ENCODE measurements at places on chromosomes 1 and 21.
A peak's percentile ranks its signal among the peaks of the same experiment; 100 is the strongest.

DNA sequence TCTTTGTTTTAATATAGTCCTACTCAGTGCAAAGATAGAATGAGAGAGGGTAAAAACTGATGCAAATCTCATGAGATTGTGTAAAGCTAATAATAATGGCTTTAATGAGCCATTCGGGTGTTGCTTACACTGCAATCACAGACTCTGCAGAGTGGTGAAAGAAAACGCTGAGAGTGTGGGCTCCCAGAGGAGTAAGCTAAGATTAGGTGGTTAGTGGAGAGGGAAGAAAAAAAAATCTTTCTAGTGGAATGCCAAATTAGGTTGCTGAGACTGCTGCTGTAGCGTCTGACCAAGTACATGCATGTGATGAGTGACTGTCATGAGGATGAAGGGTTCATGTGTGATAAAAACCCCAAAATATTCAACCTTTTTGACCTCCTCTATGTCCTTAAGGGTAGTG is 645.9 kb upstream of the ADGRL4 start:
- no peak overlapping the region for H3K27ac ChIP-seq
- no peak for DNase-seq
- H3K4me3 ChIP-seq: no peak overlapping the region

DNA sequence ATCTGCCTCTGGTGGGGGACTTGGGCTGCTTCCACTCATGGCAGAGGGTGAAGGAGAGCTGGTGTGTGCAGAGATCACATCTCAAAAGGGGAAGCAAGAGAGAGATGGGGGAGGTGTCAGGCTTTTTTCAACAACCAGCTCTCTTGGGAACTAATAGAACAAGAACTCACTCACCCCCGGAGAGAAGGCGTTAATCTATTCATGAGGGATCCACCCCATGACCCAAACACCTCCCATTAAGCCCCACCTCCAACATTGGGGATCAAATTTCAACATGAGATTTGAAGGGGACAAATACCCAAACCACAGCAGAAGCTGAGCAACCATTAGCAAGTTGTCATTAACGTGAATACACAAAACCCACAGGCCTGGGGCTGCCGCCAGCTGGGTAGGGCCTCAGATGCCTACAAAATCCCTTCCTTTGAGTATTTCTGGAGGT is 12.0 kb upstream of the VWA5B1 start:
- H3K4me1 ChIP-seq: no peaks in the 10 kb centered on the region
- no peak for DNase-seq
- peaks cover 15% of the 10 kb centered on the region for H3K27me3 ChIP-seq

GRCh38 chr21:35697321-35697808 is 363.0 kb downstream of the SETD4 start:
- no peak overlapping the region for H3K4me3 ChIP-seq
- H3K36me3 ChIP-seq: no peaks in the 10 kb centered on the region
- H3K4me1 ChIP-seq: no peaks in the 10 kb centered on the region
- no peak overlapping the region for H3K27ac ChIP-seq
- DNase-seq: no peak

- H3K27ac ChIP-seq: peak overlapping the region; percentile 48
- H3K36me3 ChIP-seq: no peaks in the 10 kb centered on the region
- no peak for DNase-seq
- no peaks in the 10 kb centered on the region for H3K4me1 ChIP-seq
Observed at GRCh38 chr1:64328193-64328592, 124.8 kb downstream of the UBE2U start.

DNA sequence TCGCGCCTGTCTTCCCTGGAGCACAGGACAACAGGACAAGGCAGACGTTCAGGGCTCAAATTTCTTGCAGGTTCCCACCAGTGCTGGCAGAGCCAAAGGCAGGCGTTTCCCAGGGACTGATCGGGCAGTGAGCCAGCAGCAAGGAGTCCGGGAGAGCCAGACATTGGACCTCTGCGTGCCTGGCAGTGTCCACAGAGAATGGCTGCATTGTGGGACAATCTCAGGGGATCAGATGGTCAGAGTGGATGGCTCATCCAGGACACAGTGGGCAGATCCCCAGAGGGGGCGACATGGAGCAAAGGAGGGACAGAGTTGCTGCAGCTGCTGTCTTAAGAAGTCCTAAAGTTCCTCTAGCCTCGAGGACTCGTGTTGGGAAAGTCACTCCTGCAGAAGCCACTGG is 4.6 kb downstream of the TMEM63A start:
- H3K4me1 ChIP-seq: peaks cover 36% of the 10 kb centered on the region
- H3K36me3 ChIP-seq: no peaks in the 10 kb centered on the region
- no peaks in the 10 kb centered on the region for H3K27me3 ChIP-seq
- no peak for DNase-seq

- peak overlapping the region; percentile 74 for H3K27ac ChIP-seq
- no peak for DNase-seq
- H3K4me3 ChIP-seq: peak overlapping the region; percentile 30
- H3K27me3 ChIP-seq: no peaks in the 10 kb centered on the region
- peaks cover 74% of the 10 kb centered on the region for H3K4me1 ChIP-seq
- H3K36me3 ChIP-seq: peaks cover 3% of the 10 kb centered on the region
Observed at GRCh38 chr1:26701266-26701994, 5.6 kb downstream of the ARID1A start.

- DNase-seq: no peak
- peak overlapping the region; percentile 82 for H3K4me3 ChIP-seq
- H3K27ac ChIP-seq: peak overlapping the region; percentile 99
Observed at GRCh38 chr1:155974208-155975115, 3.9 kb downstream of the ARHGEF2 start.

- no peaks in the 10 kb centered on the region for H3K36me3 ChIP-seq
- no peak overlapping the region for H3K27ac ChIP-seq
- H3K4me1 ChIP-seq: no peaks in the 10 kb centered on the region
- H3K27me3 ChIP-seq: no peaks in the 10 kb centered on the region
Observed at GRCh38 chr1:165172666-165173065, 183.8 kb downstream of the LMX1A start.

DNA sequence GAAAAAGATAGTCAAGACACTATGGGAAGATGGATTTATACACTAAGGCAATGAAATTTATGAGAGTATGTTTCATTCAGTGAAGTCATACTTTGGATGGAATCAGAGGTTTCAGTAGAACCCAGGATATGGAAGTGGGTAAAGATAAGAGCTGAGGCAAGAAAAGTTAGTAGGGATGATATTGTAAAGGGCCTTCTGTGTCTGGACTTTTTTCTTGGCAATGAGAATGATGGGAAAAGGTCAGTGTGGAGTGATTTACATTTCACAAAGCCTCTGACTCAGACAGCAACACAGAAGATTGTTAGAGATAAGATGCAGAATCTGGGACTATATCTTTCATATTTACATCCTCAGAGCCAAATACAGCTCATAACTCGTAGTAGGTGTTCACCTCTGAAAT is 32.1 kb downstream of the SH3BGR start:
- DNase-seq: no peak
- no peaks in the 10 kb centered on the region for H3K36me3 ChIP-seq
- H3K4me1 ChIP-seq: no peaks in the 10 kb centered on the region
- H3K27ac ChIP-seq: no peak overlapping the region
- H3K27me3 ChIP-seq: no peaks in the 10 kb centered on the region

GRCh38 chr1:3380469-3380868 is 74.0 kb upstream of the ARHGEF16 start:
- no peaks in the 10 kb centered on the region for H3K27me3 ChIP-seq
- no peak overlapping the region for H3K27ac ChIP-seq
- no peaks in the 10 kb centered on the region for H3K36me3 ChIP-seq
- H3K4me1 ChIP-seq: no peaks in the 10 kb centered on the region

- no peak overlapping the region for H3K27ac ChIP-seq
- H3K4me1 ChIP-seq: no peaks in the 10 kb centered on the region
- H3K27me3 ChIP-seq: no peaks in the 10 kb centered on the region
- no peaks in the 10 kb centered on the region for H3K36me3 ChIP-seq
Observed at GRCh38 chr21:26865857-26866256, 20.6 kb upstream of the ADAMTS1 start.

DNA sequence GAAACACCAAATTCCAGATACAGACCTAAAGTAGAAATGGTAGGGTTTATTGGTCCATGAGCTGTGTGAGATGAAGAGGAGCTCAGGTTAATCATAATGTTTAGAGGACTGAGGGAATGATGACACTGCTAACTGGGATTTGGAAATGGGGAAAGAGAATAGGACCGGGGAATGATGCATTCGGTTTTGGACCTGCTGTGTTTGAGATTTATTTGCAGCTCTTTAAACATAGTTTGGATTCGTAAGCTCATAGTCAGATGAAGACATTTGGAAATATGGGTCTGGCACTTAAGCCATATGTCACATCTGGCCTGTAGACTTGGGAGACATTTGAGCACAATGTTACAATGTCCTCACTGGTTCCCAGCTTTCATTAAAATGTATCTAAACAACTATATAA is 127.9 kb upstream of the DUSP10 start:
- no peak overlapping the region for H3K27ac ChIP-seq
- no peak for DNase-seq
- no peaks in the 10 kb centered on the region for H3K4me1 ChIP-seq
- no peak overlapping the region for H3K4me3 ChIP-seq
- H3K27me3 ChIP-seq: no peaks in the 10 kb centered on the region

DNA sequence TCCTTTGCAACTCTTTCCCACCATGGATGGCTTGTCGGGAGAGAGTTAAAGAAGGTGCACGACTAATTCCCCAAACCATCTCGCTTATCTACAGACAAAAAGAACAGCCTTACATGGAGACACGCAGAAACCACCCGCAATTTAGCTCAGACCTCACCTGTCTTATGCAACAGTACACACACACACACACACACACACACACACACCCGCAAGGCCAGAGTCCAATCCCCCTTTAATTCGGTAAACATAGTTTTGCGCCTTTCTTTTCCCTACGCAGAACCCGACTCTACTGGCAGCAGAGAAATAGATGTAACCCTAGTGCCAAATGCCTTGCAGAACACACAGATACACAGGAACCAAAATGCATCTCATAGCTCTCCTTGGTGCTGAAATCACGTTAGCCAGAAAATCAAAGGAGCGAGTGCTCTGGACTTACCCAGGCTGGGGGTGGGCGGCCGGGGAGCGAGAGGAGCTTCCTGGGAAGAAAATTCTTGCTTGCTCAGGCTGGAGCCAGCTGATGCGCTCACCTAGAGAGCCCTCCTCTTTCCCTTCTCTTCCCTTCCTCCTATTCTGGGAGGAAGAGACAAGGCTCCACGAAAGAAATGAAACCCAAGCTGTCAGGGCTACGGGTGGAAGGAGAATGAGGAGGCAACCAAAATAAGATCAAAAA is 470 bp downstream of the TNR start:
- no peaks in the 10 kb centered on the region for H3K4me1 ChIP-seq
- H3K27me3 ChIP-seq: no peaks in the 10 kb centered on the region
- no peak overlapping the region for H3K27ac ChIP-seq

GRCh38 chr1:203669739-203670138 is 43.1 kb downstream of the ATP2B4 start:
- no peaks in the 10 kb centered on the region for H3K27me3 ChIP-seq
- no peak overlapping the region for H3K27ac ChIP-seq
- DNase-seq: no peak
- H3K4me3 ChIP-seq: no peak overlapping the region
- H3K4me1 ChIP-seq: peaks cover 10% of the 10 kb centered on the region

- H3K27me3 ChIP-seq: no peaks in the 10 kb centered on the region
- DNase-seq: no peak
- no peaks in the 10 kb centered on the region for H3K36me3 ChIP-seq
- no peak overlapping the region for H3K4me3 ChIP-seq
- no peaks in the 10 kb centered on the region for H3K4me1 ChIP-seq
- no peak overlapping the region for H3K27ac ChIP-seq
Observed at GRCh38 chr1:41646186-41646585, 161.7 kb upstream of the EDN2 start.

DNA sequence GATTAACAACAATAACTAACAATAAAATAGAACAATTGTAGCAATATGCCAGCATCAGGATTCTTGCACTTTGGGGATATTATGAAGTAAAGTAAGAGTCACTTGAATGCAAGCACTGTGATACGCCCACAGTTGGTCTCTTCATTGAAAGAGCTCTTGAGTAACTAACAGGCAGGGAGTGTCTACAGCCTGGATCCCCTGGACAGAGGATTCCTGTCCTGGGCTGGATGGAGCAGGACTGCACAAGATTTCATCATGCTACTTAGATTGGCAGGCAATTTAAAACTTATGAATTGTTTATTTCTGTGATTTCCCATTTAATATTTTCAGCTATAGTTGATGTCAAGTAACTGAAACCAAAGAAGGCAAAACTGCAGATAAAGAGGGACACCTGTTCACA is 13.7 kb upstream of the KRTAP19-5 start:
- H3K4me1 ChIP-seq: no peaks in the 10 kb centered on the region
- no peak overlapping the region for H3K4me3 ChIP-seq
- H3K27ac ChIP-seq: no peak overlapping the region
- no peaks in the 10 kb centered on the region for H3K36me3 ChIP-seq
- DNase-seq: no peak

GRCh38 chr1:91428182-91428798 is 23.7 kb upstream of the HFM1 start:
- H3K36me3 ChIP-seq: no peaks in the 10 kb centered on the region
- H3K4me1 ChIP-seq: no peaks in the 10 kb centered on the region
- peak overlapping the region; percentile 5 for H3K4me3 ChIP-seq
- H3K27me3 ChIP-seq: no peaks in the 10 kb centered on the region

DNA sequence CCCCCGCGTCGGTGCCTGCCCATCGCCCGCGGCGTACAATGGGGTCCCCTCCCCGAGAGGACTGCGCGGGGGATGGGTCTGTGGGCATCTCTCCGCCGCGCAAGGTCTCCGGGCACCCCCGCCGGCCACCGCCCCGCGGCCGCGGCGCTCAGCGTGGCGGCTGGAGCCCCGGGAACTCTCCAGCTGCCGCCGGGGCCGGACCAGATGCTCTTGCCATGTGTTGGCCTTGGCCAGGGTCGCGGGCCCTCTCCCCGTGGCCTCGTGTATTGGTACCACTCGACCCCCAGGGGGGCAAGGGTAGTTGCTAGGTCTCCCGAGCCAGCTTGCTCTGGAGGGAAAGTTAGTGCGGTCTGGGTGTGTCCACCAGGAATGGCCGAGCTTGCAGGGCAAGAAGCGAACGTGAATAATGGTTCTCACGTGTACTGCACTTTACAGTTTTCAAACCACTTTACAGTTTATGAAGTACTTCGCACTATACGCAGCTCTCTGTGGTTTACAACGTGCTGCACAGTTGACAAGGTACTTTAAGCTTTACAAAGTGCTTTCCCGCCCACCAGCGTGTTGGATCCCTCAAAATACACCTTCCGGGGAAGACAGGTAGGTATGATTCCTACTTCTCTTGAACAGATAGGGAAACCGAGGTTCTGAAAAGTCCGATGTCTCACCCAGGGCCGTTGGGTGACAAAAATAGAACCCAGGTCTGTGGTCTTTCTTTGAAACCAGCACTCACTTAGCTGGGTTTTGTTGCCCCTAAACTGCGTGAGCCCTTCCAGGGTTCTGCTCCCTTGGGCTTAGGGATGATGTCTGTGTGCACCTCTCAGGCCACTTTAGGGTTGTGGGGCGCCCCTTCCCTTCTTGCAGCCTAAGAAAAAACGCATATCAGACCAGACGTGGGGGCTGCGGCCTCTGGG is 1.2 kb downstream of the EPHB2 start:
- H3K4me1 ChIP-seq: peaks cover 29% of the 10 kb centered on the region
- no peaks in the 10 kb centered on the region for H3K36me3 ChIP-seq
- H3K27ac ChIP-seq: peak overlapping the region; percentile 31
- peak overlapping the region; percentile 58 for H3K4me3 ChIP-seq
- no peak for DNase-seq

Measured in Panc1 (cell line).